ENCODE measurements at places on chromosomes 11 and 22.

DNA sequence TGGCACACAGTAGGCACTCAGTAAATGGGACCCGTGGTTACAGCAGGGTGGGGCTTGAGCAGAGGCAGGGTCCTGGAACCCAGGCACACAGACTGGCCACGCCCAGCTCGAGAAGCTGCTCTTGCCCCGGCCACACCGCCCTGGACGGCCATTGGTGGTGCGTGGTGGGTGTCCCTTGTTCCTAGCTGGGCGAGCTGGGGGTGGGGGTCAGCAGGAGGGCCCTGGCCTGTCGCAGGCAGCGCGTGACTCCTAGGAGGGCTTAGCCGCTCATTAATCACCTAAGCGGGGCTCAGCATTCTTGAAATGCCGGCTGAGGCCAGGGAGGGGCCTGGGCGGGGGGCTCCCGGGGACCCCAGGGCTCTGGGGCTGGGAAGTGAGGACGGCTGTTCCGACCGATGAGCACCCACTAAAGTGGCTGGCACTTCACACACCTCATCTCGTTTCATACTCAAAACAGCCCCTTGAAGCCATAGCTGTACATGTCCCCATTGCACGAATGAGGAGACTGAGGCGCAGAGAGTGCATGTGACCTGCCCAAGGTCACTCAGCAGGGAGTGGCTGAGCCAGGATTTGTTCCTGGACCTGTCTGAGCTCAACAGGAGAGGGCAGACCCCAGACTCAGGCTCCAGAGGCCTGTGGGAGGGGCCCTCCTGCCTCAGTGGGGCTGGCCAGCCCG, 11.6 kb downstream of the MYRF start:
- DNase-seq: no peak

- no peak for DNase-seq
These were observed 43.3 kb downstream of the USP35 start for GRCh38 chr11:78231962-78232501.

- no peak for DNase-seq
These were observed 33.5 kb downstream of the CLMP start for GRCh38 chr11:123161376-123162030.

DNA sequence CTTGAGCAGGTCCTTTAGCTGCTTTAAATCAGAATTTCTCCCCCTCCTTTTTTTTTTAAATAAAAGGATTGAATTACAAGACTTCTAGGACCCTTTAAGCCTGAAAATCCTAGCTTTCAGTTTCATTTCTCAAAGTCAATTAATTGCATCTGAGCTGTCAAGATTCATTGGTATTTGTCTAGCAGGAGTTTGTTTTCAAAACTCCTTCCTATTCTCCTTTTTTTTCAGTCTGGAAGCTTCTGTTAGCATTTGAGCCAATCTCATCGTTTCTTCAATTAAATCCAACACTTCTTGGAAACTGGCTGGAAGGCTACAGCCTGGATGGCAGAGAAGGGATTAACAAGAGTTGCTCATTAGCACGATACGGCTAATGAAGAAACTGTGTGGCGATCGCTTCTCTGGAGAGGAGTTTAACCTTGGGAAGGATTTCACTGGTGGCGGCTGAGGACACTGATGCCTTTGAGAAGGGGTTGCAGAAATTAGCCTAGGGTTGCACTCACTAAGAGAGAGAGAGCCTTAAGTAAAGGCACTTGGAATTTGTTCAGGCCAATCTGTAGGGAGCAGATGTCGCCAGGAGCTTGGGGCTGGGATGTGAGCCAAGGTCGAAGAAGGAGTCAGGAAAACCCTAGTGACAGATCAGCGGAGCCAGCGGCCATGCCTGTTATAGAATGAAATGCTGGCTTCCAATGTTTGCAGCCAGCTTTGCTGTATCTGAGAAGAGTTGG, 43.8 kb upstream of the API5 start:
- peak; percentile 9 for DNase-seq

GRCh38 chr11:128039140-128040021, 548.0 kb downstream of the ETS1 start:
- no peak for DNase-seq

GRCh38 chr22:35842954-35843353, 125.3 kb downstream of the APOL5 start:
- DNase-seq: no peak

GRCh38 chr11:37040921-37041320, 442.9 kb upstream of the RAG2 start:
- no peak for DNase-seq
